ENCODE measurements at places on chromosomes 12 and 14. TPM values are rescaled to one million over a fixed set of nuclear protein-coding genes. Genes with fewer than 3 reads are reported as not detected.

DNA sequence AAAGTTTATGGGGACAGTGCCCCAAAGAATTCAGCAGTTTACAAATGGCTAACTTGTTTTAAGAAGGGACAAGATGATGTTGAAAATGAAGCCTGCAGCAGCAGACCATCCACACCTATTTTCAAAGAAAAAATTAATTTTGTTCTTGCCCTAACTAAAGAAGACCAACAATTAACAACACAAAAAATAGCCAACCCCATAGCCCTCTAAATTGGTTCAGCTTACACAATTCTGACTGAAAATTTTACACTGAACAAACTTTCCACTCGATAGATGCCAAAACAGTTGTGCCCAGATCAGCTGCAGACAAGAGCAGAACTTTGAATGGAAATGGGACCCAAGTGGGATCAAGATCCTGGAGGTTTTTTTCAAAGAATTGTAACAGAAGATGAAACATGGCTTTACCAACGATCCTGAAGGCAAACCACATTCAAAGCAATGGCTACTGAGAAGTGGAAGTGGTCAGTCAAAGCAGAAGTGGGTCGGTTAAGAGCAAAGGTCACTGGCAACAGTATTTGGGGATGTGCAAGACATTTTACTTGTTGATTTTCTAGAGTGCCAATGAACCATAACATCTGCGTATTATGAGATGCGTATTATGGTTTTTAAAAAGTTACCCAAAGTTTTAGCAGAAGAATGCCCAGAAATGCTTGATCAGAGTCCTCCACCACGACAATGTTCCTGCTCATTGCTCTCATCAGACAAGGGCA, 30.0 kb downstream of the SLC39A9 start:
- no peak for DNase-seq
- H3K36me3 ChIP-seq, result no peaks in the 10 kb centered on the region
- no peaks in the 10 kb centered on the region for H3K27me3 ChIP-seq
- H3K4me1 ChIP-seq, result peaks cover 1% of the 10 kb centered on the region
- H3K4me3 ChIP-seq, result no peak overlapping the region
- H3K27ac ChIP-seq, result no peak overlapping the region

- no peaks in the 10 kb centered on the region for H3K27me3 ChIP-seq
- H3K36me3 ChIP-seq, result no peaks in the 10 kb centered on the region
- H3K4me1 ChIP-seq, result peaks cover 7% of the 10 kb centered on the region
- peak; percentile 27 for DNase-seq
- no peak overlapping the region for H3K27ac ChIP-seq
Observed at GRCh38 chr14:96363751-96364336, 518 bp downstream of the GSKIP start.

DNA sequence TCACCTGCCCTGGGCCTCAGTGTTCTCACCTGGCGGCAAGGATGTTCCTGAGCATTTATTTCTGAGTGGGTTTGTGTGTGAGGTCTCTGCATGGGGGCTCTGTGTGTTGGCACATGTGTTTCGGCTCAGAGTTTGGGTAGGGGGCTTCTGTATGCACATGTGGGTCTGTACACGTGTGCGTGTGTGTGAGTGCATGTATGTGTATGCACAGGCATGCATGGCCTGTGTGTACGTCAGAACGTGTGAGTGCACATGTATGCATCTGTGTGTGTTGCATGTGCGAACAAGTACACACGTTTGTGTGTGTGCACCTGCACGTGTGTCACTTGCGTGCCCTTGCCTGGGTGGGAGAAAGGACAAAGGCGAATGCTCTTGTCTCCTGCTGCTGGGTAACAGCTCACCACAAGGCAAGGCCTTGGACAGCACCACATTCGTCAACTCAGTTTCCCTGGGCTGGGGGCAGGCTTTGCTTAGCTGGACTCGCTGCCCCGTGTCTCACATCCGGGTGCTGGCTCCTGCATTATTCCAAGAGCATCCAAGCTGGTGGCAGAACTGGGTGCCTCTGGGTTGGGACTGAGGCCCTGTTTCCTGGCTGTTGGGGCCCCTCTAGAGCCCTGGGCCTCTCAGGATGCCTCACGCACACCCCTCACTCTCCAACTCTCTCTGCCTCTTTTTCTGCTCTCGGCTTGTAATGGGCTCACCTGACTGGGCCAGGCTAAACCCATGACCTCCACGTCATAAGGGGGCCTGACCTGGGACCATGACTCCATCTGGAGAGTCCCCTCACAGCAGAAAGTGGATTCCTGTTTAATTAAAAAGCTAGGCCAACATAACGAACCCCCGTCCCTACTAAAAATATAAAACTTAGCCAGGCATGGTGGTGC, 153.6 kb upstream of the C14orf180 start:
- H3K27ac ChIP-seq, result no peak overlapping the region
- H3K36me3 ChIP-seq, result no peaks in the 10 kb centered on the region
- H3K4me1 ChIP-seq, result peaks cover 12% of the 10 kb centered on the region
- H3K4me3 ChIP-seq, result no peak overlapping the region
- DNase-seq, result peak; percentile 17
- H3K27me3 ChIP-seq, result no peaks in the 10 kb centered on the region

DNA sequence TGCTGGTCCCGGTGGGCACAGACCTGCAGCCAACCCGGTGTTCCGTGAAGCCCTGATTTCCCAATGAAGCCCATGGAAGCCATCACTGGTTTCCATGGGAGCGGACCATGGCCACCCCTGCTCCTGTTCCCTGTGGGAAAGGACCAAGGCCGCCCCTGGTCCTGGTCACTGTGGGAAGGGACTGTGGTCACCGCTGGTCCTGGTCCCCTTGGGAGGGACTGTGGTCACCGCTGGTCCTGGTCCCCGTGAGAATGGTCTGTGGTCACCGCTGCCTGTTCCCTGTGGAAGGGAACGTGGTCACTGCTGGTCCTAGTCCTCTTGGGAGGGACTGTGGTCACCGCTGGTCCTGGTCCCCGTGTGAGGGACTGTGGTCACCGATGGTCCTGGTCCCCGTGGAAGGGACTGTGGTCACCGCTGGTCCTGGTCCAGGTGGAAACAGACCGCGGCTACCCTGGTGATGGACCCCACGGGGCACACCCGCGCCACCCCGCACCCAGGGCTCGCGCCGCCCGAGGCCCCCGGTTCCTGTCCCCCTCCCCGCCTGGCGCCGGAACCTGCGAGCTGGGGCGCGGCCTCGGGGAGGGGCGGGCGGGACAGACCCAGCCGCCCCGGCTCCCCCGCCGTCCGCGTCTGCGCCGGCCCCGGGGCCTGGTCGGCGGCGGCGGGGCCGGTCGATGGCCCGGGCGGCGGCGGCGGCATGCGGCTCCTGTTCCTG, at the start of gene GLT1D1:
TSS of gene GLT1D1 (plus strand) at position 594 of the 715 bp plus-strand sequence. CDS start at position 698, 104 bp downstream.
- peak within 1 kb of the TSS; percentile 29 for H3K4me3 ChIP-seq

DNA sequence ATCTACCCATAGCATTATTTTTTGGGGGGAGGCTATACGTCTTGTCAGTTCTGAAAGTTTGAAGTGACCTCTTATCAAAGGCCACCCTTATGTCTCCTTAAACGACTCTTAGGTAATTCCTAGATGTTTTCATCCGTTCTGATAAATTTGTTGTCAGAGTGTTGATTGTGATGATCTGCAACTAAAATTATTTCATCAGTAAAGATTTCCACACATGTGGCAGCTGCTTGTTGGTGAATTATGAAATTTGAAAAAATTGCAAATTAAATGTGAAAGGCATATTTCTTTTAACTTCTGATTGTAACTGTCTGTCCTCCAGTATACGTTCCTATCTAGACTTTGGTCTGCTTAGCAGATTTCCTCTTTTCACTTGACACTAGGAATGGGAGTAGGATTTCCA, 1.4 kb downstream of the ADIPOR2 start:
- H3K36me3 ChIP-seq, result no peaks in the 10 kb centered on the region
- no peak for DNase-seq
- peak overlapping the region; percentile 100 for H3K4me3 ChIP-seq
- H3K27me3 ChIP-seq, result no peaks in the 10 kb centered on the region
- no peak overlapping the region for H3K27ac ChIP-seq
- peaks cover 8% of the 10 kb centered on the region for H3K4me1 ChIP-seq

DNA sequence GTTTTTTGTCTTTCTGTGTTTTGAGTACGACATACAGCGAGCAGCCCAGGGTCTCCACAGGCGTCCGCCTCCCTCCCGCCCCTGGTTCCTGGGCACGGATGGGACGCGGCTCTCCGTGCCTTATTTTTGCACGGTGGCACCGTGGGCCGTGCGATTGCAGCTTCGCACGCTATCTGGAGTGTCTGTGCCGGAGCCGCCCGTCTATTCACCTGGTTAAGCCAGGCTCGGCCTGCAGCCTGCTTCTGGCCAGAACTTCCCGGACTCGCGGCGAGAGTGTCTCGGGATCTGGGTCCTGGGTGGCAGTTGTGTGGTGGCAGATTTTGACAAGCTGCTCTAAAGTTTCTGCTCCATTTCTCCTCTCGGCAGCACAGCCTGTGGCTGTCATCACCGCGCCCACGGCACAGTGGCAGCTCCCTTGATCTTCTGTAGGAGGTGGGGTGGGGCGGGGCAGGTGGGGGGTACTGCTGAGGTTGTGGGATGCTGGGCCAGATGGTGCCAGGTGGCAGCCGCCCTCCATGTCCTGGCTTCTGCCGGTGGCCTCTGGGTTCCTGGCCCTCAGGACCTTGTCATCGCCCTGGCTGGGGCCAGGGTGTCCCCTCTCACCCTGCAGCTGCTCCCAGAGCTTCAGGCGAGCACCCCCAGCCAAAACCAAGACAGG, 2.9 kb downstream of the MMP17 start:
- H3K4me1 ChIP-seq, result peaks cover 8% of the 10 kb centered on the region
- peak overlapping the region; percentile 62 for H3K27ac ChIP-seq
- no peak for DNase-seq
- H3K36me3 ChIP-seq, result no peaks in the 10 kb centered on the region

DNA sequence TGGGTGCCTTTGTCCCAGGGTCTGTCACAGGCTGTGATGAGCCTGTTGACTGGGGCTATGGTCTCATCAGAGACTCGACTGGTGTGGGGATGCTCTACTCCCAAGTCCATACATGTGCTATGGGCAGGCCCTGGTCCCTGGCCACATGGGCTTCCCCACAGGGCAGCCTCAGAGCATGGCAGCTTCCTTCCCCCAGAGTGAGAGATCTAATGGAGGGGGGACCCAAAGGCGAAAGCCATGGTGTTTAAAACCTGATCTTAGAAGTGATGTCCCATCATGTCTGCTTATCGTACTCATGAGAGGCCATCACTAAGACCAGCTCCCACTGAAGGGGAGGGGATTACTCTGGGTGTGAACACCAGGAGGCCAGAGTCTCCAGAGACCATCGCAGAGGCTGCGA, 279.0 kb upstream of the RTL1 start:
- H3K36me3 ChIP-seq, result no peaks in the 10 kb centered on the region
- no peak overlapping the region for H3K27ac ChIP-seq
- DNase-seq, result no peak
- H3K4me3 ChIP-seq, result no peak overlapping the region

DNA sequence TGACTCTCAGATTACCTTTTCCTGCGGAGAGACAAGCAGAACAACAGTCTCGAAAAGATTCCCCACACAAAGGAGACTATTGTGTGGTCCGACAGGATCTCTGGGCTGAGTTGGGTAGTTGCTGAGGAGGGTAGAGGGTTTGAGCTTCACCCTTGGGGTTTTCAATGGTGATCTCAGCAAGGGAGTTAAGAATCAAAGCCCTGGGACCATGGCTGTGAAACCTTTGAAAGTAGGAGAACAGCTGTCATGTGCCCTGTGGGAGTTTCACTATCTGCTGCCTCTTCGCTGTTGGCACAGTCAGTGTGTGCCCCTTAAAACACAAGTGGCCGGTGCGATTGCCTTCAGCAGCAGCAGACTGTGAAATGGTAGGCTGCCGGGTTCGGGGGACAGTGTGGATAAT, 14.2 kb upstream of the PLEK2 start:
- H3K27ac ChIP-seq, result no peak overlapping the region
- no peak for DNase-seq
- no peaks in the 10 kb centered on the region for H3K4me1 ChIP-seq
- H3K27me3 ChIP-seq, result no peaks in the 10 kb centered on the region
- no peak overlapping the region for H3K4me3 ChIP-seq
- H3K36me3 ChIP-seq, result no peaks in the 10 kb centered on the region

DNA sequence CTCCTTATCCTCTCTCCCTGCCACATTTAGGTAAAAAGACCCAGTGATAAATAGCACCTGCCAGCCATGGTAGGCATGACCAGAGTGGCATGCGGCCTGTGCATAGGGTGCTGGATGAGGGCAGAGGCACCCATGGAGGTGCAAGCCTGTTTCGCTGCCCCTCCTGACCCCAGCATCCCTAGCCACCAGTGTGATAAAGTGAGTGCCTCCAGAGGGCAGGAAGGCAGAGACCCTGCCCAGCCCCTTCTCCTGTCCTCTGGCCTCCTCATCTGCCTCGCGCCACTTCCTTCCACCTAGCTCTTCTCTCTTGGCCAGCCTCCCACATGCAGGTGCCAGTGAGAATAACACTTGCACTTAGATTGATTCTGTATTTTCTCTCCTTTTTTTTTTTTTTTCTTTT, 108.3 kb upstream of the FUT8 start:
- H3K4me1 ChIP-seq, result no peaks in the 10 kb centered on the region
- H3K27ac ChIP-seq, result no peak overlapping the region
- H3K4me3 ChIP-seq, result no peak overlapping the region

- H3K4me3 ChIP-seq, result peak overlapping the region; percentile 80
- peaks cover 4% of the 10 kb centered on the region for H3K4me1 ChIP-seq
- DNase-seq, result peak; percentile 44
- no peaks in the 10 kb centered on the region for H3K36me3 ChIP-seq
- H3K27me3 ChIP-seq, result no peaks in the 10 kb centered on the region
Observed at GRCh38 chr12:116818341-116818856, 62.8 kb downstream of the HRK start.

The NELL2 gene
- 0.15 TPM for total RNA-seq

DNA sequence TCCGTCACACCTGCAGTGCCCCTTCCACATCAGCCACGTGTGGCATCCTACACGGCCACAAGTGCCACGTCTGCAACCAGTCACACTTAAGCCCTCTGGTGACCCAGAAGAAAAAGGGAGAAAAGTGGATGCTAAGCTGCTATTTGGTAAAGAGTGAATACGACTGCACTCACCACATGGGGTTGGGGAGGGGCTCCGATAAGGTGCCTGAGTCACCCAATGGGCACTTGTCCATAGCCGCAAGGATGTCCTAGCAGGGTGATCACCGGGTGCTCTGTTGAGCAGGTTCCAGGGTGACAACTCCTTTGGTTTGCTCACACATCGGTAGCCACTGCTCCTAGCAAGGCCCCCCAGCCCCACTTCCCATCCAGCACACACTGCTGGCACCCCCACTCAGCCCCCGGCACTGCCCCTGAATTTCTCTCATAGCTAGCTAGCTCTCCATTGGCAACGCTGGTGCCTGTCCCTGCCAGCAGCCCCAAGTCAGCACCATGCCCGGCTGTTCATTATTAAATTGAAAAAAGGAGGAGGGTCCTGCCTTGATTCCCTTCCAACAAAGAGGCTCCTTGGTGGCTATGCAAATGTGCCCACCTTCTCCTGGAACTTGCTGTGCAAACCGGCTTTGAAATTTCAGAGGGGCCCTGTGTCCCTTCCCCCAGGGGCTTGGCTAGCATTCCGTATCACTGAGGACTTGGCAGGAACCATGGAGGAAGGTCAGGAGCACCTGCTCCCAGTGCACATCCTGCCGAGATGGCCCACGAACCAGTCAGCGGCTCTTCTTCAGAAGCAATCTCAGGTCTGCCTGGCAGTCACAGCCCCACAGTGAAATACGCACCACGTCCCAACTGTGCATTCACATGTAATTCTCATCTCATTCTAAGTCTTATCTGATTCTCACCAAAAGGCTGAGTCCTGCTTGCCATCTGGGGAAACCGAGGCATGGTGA, 227.7 kb upstream of the DIO3 start:
- DNase-seq, result no peak
- H3K4me3 ChIP-seq, result no peak overlapping the region
- no peaks in the 10 kb centered on the region for H3K27me3 ChIP-seq
- H3K4me1 ChIP-seq, result peaks cover 18% of the 10 kb centered on the region
- H3K27ac ChIP-seq, result no peak overlapping the region
- no peaks in the 10 kb centered on the region for H3K36me3 ChIP-seq

All from ovary (tissue), 10 donors.